ENCODE measurements at places on chromosomes 1 and 21.

DNA sequence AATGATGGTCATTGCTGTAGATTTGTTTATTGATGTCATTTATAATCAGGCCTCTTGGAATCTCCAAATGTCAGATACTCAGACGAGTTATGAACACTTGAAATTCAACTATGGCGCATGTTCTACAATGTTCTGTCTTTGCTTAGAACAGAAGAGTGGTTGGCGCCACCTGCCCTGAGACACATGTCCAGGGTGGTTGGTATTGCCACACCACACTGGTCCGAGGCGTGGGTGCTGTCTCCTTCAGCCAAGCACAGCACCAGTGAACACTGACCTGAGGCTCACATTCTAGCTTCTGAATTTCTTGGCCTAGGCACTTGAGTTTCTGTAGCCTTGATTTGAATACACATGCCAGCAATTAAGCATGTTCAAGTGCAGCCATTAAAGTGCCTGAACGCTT is 10.1 kb upstream of the BMP8A start:
- DNase-seq, result no peak

- no peak for DNase-seq
Observed at GRCh38 chr1:232450615-232451014, 179.3 kb downstream of the SIPA1L2 start.

- no peak for DNase-seq
Observed at GRCh38 chr21:17461582-17461981, 51.3 kb upstream of the CXADR start.

GRCh38 chr1:116942344-116942743 is 32.6 kb downstream of the PTGFRN start:
- DNase-seq, result no peak

DNA sequence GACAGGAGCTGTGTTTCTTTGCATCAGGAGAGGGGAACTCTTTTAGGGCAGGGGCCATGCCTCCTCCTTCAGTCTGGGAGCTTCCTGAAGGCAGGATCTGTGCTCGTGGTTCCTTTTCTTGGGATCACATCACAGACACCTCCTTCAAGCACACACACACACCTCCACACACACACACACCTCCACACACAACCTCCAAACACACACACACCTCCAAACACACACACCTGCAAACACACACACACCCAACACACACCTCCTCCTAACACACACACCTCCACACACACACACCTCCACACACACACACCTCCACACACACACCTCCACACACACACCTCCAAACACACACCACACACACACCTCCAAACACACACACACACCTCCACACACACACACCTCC is 10.5 kb downstream of the LGR6 start:
- no peak for DNase-seq

GRCh38 chr1:239947801-239948200 is 143.9 kb upstream of the FMN2 start:
- no peak for DNase-seq

DNA sequence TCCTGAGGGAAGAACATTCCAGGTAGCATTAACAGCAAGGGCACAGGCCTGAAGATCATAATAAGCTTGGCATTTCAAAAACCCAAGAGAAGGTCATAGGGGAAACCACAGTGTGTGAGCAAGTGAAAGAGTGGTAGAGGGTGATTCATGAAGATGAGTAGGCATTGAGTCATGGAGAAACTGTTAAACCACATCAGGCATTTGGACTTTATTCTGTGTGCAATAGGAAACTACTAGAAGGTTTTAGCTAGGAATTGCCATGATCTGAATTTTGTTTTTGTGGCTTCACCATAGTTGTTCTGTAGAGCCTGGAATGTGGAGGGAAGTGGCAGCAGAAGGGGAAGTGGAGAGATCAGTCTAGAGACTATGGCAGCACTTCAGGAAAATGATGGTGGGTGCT is 359.0 kb upstream of the PTBP2 start:
- no peak for DNase-seq

- peak; percentile 93 for DNase-seq
Observed at GRCh38 chr1:227734856-227735538, at the start of the genes JMJD4 and SNAP47. Gene JMJD4 (minus strand): TSS chr1:227735302. CDS start chr1:227735273, 29 bp downstream. Gene SNAP47 (plus strand): TSS chr1:227735435. CDS start chr1:227747737, 12,302 bp downstream.

GRCh38 chr1:206754011-206754410 is 16.6 kb upstream of the IL19 start:
- DNase-seq, result no peak

- no peak for DNase-seq
Observed at GRCh38 chr1:29202053-29202452, 20.4 kb upstream of the SRSF4 start.

DNA sequence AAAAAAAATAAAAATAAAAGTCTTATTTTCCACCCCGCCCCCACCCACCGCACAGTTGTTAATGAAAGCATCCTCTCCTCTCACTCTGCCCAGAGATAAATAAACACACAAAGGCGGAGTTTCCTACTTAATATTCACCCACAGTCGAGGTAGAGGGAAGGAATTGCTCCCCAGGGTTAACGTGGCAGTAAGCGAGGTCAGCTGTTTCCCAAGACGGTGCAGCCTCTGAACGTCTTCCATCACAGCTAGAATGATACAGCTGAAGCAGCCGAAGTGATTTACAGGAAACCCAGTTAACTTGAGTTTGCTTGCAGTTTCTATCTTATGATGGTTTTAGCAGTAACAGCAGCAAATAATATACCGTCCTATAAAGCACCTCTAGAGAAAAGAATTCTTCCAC is 283.9 kb downstream of the PBX1 start:
- DNase-seq, result no peak

GRCh38 chr1:24483441-24483840 is 19.2 kb upstream of the RCAN3 start:
- peak; percentile 54 for DNase-seq

- no peak for DNase-seq
Observed at GRCh38 chr1:48028218-48029069, 31.3 kb upstream of the TRABD2B start.

Measured in stimulated activated CD4-positive, alpha-beta T cell treated with anti-CD3 and anti-CD28 coated beads, Interleukin-1b, Interleukin-23, amount 100 ng/mL, for 48 hours (primary cell).